CD4-positive, alpha-beta T cell treated with Interleukin-21 for 1 hour (primary cell): ENCODE measurements at places on chromosomes 1 and 21.

GRCh38 chr1:76727520-76727919 lies 139.8 kb upstream of the ST6GALNAC5 start:
- DNase-seq = no peak

GRCh38 chr1:45243476-45244343 lies 37.3 kb upstream of the ZSWIM5 start:
- DNase-seq = no peak

GRCh38 chr1:34013958-34014737 lies 150.3 kb downstream of the HMGB4 start:
- DNase-seq = no peak

DNA sequence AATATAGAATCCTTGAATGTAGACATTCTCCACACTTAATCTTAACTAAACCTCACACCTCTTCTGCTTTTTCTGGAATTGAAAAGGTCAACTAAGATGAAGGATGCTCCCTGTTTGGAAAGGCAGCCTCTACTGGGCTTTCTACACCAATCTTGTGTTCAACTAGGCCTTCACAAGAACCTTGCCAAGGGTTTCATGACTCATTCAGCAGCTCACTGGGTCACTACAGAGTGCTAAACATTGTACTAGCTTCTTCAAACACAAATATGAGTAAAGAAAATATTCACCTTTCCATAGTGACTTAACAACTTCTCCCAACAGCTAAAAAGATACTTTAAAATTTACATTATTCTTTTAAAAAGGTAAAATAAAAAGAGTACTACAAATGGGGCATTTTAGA lies 135.3 kb upstream of the PRMT6 start:
- DNase-seq = no peak

GRCh38 chr1:34884961-34885360 lies 25.4 kb upstream of the SMIM12 start:
- DNase-seq = no peak

GRCh38 chr21:42489006-42489563 lies 6.9 kb downstream of the RSPH1 start:
- no peak for DNase-seq

DNA sequence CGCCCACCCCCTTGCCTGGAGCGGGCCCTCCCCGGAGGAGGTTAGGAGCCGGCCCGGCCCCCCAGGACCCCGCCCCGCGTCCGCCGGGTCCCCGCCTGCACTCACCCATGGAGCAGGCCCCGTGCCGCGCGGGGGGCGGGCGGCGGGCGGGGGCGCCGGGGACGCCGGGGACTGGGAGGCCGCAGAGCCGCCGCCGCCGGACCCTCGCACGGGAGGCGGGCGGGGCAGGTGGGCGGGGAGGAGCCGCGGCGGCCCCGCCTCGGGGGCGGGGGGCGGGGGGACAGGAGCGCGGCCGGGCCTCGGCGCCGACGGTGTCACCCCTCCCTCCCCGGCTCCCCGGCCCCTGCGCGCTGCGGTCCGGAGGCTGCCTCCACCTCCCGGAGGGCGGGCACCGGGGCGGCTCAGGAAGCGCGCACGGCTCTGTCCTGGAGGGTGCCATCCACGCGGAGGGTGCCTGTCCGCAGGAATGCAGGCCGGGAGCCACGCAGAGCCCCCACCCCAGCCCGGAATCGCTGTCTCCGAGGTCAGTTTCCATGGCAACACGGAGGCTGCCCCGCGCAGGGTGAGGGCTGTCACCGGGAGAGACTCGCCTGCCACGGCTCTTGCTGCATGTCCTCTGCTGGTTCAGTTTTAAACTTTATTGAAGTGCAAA lies 5.9 kb upstream of the PLEKHG5 start:
- peak; percentile 57 for DNase-seq

- no peak for DNase-seq
Observed at GRCh38 chr1:102783487-102783886, 324.8 kb downstream of the COL11A1 start.

GRCh38 chr1:26856181-26856580 lies 6.8 kb upstream of the SFN start:
- no peak for DNase-seq

- peak; percentile 36 for DNase-seq
Observed at GRCh38 chr1:201468844-201469644, at the start of gene PHLDA3. Gene PHLDA3, minus strand, starts transcription at chr1:201469188. Its CDS starts 402 bp downstream, at chr1:201468786.

DNA sequence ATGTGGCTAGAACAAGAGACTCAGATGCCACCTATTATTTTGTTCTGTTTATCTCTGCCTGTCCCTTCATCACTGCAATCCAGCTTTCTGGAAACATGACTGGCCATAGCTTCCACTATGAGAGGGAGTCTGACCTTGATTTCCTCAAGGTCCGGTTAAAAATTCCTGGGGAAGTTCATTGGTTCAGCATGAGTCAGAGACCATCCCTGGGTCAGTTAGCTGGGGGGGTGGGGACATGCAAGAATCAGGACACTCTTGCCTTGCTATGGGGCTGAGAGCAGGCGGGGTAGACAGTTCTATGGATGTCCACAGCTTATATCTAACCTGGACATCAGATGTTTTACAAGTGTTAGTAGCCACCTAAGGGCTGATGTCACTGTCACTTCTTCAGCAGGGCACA lies 81.1 kb downstream of the TENT5C start:
- DNase-seq = no peak

GRCh38 chr1:27979151-27979858 lies 19.5 kb downstream of the XKR8 start:
- DNase-seq = peak; percentile 69

GRCh38 chr1:32755810-32756159 lies 53.2 kb upstream of the SYNC start:
- DNase-seq = no peak

GRCh38 chr21:46354518-46354917 lies 30.6 kb downstream of the PCNT start:
- DNase-seq = no peak

DNA sequence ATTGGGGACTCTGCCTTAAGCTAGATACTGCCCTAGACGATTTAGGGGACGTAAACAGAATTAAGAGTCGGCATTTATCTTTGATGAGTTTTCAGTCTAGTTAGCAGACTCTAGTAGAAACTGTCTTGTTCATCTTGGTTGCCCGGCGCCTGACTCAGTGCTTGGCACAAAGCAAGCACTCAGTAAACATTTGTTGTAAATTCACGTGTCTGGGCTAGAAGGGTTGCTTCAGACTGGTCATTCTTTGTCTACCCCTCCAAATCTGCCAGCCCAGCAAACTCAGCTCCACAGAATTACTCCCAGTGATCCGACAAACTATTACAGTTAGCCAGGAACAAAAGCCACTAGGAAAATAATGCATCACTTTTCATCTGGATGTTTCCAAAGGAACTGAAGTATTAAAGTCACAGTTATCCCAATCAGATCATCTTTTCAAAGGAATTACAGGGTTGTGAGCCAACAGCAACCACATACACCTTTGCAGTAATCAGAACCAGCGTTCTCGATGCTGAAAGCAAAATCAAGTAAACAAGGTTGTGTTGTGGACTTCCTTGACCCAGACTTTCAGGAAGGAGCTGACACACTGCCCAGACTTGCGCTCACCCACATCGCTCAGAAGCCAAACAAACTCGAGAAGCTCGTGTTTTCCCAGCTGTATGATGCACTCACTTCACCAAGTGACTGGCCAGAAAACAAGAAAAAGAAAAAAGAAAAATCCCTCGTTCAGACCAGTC lies 66.5 kb upstream of the GADD45A start:
- no peak for DNase-seq

DNA sequence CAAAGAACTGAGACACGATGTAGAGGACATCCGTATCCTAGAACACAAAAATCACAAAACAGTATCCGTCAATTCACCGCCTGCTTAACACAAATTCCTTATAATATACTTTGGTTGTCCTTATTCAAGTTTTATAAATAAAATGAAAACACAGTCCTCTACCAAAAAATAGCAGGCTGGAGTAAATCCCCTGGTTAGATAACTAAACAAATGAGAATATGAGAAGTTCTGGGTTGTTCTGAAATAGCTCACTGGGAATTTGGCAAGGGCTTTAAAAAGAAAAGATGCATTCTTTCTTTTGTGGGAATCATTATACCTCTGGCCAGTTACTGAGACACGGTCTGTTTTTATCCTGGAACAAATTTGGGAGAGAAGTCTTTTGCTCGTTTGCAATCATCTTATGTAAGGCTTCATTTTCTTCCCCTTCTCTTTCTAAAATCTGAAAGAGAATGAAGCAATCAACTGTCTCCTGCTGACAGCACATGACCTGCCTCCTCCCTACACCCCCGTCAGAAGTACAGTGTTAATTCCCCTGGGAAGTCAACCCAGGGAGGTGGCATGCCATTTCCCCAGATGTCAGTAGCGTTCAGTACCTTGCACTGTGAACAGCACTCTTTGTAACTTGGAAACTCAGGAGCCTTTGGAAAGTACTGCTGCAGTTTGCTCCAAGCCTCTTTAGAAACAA lies 37.1 kb upstream of the RAP1GAP start:
- no peak for DNase-seq
